ENCODE measurements at places on chromosomes 4 and X.

- DNase-seq: peak; percentile 45
These were observed 542 bp downstream of the RNF150 start for GRCh38 chr4:141132709-141133145.

GRCh38 chrX:101677028-101677427, 17.4 kb upstream of the ARMCX2 start:
- no peak for DNase-seq

- DNase-seq: no peak
These were observed 341.7 kb upstream of the NDST3 start for GRCh38 chr4:117692538-117692937.

GRCh38 chr4:181761156-181761555, 482.0 kb upstream of the TENM3 start:
- no peak for DNase-seq

- DNase-seq: peak; percentile 58
These were observed 123.7 kb downstream of the AFF1 start for GRCh38 chr4:87058356-87059073.

GRCh38 chr4:95386410-95386809, 162.4 kb downstream of the UNC5C start:
- no peak for DNase-seq

GRCh38 chr4:89152972-89153371, 41.6 kb downstream of the TIGD2 start:
- peak; percentile 4 for DNase-seq

- peak; percentile 13 for DNase-seq
These were observed 160.6 kb downstream of the AFF2 start for GRCh38 chrX:148661035-148661434.

GRCh38 chr4:53371049-53371448, 5.2 kb upstream of the SCFD2 start:
- peak; percentile 26 for DNase-seq

Measured in suppressor macrophage treated with lipopolysaccharide for 1 hour (primary cell).